ENCODE measurements at places on chromosomes 4 and X.
A peak's percentile ranks its signal among the peaks of the same experiment; 100 is the strongest.

- no peak for DNase-seq
These were observed 34.7 kb upstream of the LHFPL1 start for GRCh38 chrX:112714357-112714918.

- DNase-seq = no peak
These were observed 195.7 kb downstream of the GASK1B start for GRCh38 chr4:157977086-157977485.

DNA sequence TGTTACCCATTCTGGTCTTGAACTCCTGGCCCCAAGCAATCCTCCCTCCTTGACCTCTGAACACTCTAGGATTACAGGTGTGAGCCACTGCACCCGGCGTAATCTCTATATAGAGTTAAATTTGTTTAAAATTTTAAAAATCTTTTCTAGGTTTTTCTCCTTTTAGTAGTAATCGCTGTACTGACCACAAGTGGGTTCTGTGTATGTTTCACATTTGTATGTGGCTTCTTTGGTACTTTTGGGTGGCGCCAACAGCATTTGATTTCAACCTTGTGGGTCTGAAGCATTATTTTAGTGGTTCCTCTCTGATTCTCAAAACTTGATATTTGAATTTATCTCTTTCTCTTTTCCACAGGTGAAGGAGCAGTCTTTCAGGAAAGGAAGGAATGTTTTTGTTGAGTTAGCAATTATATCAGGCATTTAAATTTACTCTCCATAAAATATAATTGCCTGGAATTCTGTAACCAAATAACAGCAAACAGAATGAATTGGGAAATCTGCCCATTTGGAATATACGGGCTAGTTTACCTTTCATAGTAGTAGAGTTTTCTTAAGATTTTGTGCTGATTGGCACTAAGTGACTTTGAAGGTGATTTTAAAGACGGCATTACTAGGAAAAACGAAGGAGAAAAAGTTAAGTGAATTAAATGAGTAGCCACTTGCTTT lies 29.5 kb downstream of the ARHGAP10 start:
- no peak for DNase-seq

DNA sequence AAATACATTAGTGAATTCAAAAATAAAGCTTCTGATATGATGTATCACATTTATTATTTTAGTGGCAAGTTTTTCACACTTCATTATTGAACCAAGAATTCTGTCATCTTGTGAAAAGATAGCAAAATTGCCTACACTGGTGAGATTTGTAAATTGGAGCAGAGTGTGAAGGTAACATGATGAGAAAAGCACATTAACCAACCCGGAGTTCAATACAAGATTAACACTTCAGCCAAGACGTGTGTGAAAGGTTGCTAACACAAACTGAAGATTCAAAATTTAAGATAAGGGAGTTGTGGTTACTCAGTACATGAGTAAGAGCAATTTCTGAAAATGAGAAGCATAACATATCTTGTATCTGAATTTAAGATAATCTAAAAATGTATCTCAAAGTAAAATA lies 346.7 kb downstream of the PDHA2 start:
- DNase-seq = no peak

DNA sequence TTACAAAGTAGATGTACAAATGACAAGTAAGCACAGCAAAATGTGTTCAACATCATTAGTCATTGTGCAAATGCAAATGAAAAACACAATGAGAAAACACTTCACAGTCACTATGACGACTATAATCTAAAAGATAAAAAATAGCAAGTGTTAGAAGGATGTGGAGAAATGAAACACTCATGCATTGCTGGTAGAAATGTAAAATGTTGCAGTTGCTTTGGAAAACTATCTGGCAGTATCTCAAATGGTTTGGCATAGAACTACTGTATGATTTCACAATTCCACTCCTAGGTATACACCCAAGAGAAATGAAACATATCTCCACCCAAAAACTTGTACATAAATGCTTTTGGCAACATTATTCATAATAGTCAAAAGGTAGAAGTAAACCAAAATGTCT lies 459.7 kb upstream of the TRAM1L1 start:
- DNase-seq = no peak

DNA sequence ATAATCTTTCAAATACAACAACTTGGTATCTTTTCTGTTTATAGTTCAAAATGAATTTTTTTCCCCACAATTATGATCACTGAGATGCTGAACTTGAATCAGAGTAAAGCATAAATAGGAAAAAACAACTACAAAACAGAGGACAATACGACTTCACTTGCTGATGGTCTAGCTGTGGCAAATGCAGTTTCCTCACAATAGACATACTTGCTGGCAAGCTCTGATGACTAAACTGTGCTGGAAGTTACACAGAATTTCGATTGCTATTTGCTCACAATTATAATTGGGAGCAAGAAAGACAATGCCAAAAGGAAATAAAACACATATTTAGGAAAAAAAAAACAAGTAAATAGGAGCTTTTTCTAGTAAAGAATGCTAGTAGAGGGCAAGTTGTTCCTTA lies 14.7 kb downstream of the VEGFC start:
- peak; percentile 81 for DNase-seq

All from cardiac muscle cell (in vitro differentiated cells and primary cell).